ENCODE measurements at places on chromosomes 12 and 14.
A peak's percentile ranks its signal among the peaks of the same experiment; 100 is the strongest.

DNA sequence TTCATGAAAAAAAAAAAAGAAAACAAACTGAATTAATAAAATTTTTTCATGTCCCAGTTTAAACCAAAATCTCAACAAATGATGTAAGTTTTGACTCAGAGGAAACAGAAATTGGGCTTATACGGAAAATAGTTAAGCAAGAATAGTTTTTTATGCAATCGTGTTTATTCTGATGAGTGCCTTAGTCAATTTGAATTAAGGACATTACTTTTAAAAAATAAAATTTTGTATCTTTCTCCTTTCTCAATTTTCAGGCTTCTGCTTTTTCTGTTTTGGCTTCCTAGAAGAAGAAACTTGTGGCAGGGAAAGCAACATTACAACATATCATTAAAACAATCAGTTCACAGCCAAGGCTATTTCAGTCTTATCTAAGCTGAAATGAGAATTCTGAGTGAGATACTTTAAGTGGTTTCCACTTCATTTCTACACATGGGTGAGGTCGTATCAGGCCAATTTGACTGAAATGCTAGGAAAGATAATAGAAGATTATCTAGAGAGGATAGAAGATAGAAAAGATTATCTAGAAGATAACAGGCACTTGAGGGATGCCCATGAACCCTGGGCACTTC is 52.4 kb downstream of the BCL2L14 start:
- no peak for DNase-seq

DNA sequence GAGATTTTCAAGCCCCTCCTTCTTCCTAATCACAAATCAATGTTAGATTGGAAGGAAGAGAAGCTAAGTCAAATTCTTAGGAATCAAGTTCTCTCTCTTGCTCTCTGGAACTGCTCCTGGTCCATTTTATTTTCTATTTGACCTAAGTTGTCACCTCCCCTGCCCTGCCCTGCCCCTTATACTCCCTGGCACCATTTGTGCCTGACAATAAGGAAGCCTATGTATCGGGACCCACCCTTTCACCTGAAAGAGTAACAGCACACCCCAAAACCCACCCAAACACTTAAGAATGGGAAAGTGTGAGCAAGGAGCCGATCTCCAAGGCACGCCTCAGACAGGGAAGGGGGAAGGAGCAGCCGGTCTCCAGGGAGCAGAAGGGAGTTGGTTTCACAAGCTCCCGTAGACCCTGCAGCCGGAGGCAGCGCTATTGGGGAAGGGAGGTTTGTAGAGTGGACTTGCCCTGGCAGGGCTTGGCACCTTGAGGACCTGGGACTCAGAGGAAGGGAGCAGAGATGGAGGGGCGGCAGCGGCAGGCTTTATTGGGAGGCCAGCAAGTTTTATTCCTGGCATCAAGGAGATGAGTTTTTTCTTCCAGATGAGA is 1.6 kb downstream of the LRRC74A start:
- DNase-seq, result no peak

- DNase-seq, result no peak
These were observed 134.8 kb upstream of the FUT8 start for GRCh38 chr14:65277580-65278270.

DNA sequence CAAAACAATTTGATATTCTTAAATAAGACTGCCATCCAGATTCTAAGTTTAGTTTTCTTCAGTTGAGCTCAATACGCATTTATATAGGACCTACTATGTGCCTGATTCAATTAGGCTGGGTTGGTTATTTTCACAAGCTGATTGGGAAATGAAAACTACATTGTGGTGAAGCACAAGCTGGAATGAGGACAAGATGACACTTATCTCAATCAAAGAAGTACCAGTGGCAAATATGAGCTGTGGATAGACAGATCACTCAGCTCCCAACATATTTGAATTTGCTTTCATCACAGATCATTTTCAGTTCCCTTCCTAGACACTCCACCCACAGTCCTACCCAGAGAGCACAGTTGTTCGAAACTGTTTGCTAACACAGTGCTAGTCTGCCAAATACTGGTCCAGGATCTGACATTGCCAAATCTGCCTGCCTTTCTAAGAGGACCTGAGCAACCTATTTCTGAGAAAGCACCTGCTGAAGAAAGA is 74.7 kb downstream of the LLPH start:
- no peak for DNase-seq

GRCh38 chr12:118959348-118959747 is 22.0 kb upstream of the SRRM4 start:
- DNase-seq, result no peak

- no peak for DNase-seq
These were observed 4.0 kb downstream of the TMPO start for GRCh38 chr12:98519257-98519907.

DNA sequence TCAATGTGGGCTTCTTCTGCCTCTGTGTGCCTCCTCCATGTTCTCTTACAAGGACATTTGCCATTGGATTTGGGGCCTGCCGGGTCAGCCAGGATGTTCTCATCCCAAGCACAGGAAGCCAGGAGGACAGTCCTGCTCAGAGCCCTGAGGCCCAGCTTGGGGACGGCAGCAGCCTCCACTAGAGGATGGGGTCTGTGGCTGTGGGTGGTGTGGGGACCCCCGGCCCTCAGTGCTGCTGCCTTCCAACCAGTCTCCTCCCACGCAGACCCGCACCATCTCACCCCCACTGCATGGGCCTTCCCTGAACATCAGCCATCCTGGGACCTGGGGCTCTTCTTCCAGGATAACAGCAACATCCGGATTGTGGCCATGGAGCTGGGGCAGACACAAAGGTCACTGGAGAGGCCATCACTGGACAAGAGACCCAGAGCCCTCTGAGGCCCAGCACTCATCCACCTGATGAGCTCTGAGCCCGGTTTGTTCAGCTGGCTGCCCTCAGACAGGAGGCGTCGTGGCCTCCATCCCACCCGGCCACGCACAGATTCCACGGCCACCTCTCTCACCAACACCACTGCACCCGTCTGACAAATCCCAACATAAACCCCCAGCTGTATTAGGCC is 56.5 kb upstream of the C14orf180 start:
- no peak for DNase-seq

- no peak for DNase-seq
These were observed 40.9 kb upstream of the SMUG1 start for GRCh38 chr12:54229624-54230212.

GRCh38 chr12:125674554-125675338 is 609.5 kb downstream of the AACS start:
- no peak for DNase-seq

DNA sequence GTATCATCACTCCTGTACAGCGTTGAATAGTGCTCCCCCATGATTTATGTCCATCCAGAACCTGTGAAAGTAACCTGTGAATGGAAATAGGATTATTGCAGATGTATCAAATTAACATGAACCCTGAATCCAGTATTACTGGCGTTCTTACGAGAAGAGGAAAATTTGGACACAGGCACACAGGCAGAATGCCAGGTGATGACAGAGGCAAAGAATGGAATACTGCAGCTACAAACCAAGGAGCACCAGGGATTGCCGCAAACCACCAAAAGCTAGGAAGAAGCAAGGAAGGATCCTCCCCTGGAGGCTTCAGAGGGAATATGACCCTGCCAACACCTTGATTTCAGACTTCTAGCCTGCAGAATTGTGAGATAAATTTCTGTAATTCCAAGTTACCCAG is 113.5 kb upstream of the EGLN3 start:
- no peak for DNase-seq

DNA sequence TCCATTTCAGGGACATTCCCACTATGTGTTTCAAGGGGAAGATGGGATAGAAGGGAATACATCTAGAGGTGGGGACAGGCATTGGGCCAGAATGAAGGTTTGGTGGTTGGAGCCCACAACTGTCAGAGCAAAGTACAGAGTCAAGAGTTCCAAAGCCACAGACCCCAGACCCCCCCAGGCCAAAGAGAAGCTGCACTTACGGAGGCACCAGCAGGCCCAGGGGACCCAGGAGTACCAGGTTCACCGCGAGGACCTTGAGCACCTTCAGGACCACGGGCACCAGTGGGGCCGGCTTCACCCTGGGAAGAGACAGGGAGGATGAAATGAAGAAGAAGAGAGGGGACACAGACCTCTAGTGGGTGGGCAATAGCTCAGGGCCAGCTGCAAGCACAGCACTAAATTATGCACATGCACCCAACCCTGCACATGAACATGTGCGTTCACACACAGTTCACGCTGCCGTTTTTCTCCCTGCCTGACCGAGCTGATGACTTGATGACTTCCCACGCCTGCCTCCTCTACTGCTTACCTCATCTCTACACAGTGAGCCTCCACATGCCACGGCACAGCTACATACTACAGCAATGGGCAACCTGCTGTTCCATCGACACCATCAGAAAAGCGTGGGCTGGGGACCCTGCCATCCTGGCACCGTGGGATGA is 16.7 kb downstream of the COL2A1 start:
- DNase-seq, result no peak

DNA sequence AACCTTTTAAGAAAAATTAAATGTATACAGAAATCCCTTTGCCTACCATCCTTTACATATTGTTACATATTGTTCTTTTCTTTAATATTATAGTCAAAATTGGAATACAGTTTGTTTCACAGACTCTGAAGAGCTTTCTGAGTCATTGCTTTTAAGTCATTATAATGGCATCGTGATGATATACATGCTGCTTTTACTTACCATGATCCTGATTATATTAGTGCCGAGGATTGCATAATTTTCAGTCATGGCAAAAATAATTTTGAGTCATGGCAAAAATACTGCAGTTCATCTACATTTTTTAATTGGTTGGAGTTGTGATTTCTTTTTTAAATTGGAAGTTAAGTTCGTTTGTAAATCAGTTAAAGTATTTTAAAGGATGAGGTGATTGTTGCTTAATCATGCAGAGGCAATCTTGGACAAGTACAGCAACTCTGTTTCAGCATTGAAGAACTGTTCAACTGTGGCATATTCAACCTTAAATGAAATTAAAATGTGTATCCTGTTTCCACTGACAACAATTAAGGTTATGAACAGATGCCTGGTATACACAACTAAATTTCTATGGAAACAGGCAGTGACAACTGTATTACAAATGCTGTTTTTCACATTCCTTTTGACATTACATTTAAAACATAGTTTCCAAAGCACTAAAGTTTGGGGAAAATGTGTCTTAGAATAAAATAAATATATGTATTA is 142.3 kb downstream of the PCNX1 start:
- no peak for DNase-seq

- peak; percentile 25 for DNase-seq
These were observed 44.6 kb downstream of the SFSWAP start for GRCh38 chr12:131755305-131756113.

GRCh38 chr14:62017651-62018230 is 255.5 kb downstream of the SNAPC1 start:
- DNase-seq, result no peak

- peak; percentile 18 for DNase-seq
These were observed 30.4 kb downstream of the RAP1B start for GRCh38 chr12:68641138-68641537.

GRCh38 chr14:57749267-57749666 is 116.6 kb downstream of the SLC35F4 start:
- DNase-seq, result no peak

DNA sequence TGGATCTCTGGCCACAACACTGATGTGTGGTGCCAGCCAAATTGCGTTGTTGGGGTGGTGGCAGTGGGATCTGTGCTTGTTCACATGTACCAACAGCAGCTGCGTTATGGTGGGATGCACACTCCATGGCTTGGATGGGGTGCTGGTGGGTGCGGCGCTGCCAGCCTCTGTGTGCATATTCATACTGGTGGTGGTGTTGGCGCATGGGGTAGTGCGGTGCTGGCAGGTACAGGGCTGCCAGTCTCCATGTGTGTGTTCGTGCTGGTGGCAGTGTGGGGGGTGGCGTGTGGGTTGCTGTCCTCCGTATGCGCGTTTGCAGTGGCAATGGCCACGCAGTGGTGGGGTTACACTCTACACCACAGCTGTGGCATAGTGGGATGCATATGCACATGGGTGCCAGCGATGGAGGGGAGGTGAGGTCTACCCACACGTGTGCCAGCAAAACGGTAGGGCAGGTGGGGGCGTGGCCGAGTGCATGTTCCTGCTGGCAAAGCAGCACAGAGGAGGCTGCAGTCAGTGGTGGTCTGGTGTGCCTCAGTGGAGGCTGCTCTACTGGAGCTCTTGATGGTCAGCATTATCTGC is 26.5 kb downstream of the RAD51B start:
- no peak for DNase-seq

- DNase-seq, result peak; percentile 55
These were observed 558 bp downstream of the KLHDC2 start for GRCh38 chr14:49768301-49769121.

DNA sequence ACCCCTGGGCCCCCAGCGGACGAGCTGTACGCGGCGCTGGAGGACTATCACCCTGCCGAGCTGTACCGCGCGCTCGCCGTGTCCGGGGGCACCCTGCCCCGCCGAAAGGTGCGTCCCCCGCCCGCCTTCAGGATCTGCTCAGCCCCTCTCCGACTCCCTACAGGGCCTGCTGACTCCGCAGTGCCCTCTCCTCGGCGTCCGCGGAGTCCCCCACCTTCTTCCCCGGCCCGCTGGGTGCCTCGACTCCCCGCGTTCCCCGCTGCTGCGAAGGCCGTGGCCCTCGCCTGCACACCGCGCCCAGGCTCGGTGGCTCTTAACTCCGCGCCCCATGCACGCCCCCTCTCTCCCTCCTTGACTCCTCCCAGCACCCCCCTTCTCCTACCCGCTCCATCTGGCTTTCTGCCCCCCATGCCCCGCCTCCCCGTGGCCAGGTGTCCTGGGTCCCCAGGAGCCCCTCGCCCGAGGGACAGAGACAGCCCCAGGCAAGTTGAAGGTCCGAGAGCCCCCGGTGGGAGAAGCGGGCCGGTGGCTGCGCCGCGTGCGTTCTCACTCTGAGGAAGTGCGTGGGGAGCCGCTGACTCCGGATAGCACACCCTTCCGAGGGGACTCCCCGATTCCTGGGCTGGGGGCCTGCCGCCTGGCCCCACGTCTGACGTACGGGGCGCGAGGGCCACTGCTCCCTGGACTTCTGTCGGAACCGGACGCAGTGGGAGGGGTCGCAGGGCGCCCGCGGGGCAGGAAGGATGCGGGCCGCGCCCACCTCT is 594 bp downstream of the TAMALIN start:
- peak; percentile 47 for DNase-seq

GRCh38 chr14:80624581-80624980 is 317.0 kb downstream of the CEP128 start:
- no peak for DNase-seq

GRCh38 chr14:63995285-63995684 is 142.5 kb downstream of the SYNE2 start:
- no peak for DNase-seq
